Retina (tissue), 1 donor: ENCODE measurements at places on chromosomes 5 and 9.

GRCh38 chr5:172771439-172772111 lies 580 bp upstream of the DUSP1 start:
- DNase-seq, result no peak

GRCh38 chr5:160930406-160930805 lies 78.4 kb upstream of the ATP10B start:
- DNase-seq, result peak; percentile 51

- no peak for DNase-seq
Measured at GRCh38 chr9:107109324-107109723, 173.8 kb upstream of the RAD23B start.

DNA sequence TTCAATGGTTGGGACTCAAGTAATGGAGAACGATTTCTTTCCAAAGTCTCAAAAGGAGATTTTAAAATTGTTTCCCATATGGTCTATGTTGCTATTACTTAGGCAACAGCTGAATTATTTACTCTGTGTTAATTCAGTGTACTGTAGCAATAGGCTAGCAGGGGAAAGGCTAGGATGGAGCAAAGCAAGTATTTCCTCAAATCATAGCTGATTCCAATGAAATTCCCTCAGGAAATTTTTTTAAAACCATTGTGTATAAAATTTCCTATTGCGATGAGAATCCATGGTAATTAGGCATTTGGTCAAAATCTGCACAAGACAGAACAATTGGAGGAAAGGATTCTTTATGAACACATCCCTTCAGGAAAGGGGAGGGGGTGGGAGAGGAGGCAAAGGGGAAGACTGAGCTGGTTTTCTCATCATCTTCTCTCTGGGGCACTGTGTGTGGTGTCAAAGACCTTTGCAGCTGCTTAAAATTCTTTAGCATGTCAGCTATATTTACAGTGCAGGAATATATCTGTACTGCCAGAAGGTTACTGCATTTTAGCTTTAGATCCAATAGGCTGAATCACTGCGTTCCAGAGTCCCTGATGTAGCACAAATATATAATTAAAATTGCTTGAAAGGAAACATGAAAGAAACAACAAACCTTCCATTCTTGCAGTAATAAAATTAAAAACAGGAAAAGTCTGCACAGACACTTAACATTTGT lies 95.3 kb downstream of the ZNF608 start:
- DNase-seq, result no peak

DNA sequence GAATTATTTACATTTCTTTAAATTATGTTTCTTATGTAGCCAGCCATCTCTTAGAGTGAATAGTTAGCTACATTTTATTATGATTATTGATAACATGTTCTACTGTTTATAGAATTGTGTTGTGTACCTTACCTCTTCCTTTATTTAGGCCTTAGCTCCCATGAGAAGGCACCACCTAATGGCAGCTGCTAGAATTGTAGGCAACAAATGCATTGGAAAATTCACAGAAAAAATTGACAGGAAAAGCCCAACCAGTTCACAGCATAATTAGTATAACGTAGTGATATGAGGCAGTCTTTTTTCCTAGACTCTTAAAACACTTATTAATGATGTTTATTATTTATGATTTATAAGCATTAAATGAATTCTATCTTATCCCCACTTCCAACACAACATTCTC lies 175.8 kb downstream of the WDR70 start:
- DNase-seq, result no peak

GRCh38 chr9:78830301-78830700 lies 533.4 kb downstream of the PSAT1 start:
- no peak for DNase-seq

- no peak for DNase-seq
Measured at GRCh38 chr9:18985464-18985951, 47.5 kb downstream of the SAXO1 start.

DNA sequence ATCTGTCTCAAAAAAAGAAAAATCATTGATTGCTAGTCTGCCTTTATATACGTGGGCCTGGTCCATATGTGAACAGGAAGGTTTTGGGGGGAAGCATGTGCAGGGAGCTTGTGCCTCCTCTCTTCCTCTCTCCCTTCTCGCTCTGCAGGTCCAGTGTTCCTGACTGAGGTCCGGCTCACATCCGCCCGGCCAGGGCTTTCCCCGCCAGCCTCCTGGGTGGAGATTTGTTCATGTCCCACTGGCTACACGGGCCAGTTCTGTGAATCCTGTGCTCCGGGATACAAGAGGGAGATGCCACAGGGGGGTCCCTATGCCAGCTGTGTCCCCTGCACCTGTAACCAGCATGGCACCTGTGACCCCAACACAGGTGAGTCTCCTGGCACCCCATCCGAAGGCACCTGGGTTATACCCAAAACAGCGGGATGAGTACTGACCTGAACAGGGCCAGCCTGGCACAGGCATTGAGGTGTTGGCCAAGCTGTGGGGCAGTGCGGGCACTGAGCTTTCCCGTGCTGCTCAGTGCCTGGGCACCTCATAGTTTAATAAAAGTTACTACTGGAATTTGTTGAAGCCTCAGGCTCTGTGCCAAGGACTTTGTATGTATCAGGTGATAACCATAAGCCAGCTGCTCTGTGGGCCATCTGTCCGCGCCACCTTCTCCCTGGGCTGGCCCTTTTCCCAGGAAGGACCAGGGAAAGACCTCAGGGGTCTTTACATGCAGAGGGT lies 39.4 kb upstream of the AIF1L start:
- no peak for DNase-seq

DNA sequence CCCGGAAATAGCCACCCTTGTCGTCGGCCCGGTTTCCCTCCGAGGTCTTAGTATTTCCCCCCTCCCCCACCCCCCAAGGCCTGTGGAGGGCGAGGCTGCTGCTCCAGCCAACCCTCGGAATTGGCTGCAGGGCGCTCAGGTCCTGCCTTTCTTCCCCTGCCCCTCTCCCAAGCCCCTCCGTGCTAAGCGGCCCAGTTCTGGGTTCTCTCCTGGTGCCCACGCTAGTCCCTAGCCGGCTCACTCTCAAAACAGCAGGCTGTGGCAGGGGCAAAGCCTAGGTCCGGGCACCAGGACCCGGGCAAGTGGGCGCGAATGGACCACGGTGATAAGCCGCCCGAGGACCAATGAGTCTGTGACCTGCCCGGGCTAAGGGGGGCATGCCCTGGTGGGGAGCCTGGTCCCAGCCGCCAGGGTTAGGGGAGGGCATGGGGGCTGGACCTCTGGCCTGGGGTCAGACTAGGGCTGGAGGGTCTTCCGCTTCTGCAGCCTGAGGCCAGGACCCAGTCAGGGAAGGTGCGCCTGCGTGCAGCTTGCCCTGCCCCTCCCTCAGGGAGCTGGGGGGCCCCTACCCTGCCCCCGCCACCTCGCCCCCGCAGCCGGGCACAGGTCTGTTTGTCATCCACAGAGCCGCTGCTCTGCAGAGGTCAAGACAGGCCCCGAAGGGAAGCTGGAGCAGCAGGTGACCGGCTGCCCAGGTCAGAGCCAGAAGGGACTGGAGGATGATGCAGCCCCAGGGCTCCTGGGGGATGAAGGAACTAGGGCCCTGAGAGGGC lies 5.0 kb upstream of the IRX4 start:
- no peak for DNase-seq

- no peak for DNase-seq
Measured at GRCh38 chr5:151562019-151562707, 29.0 kb downstream of the FAT2 start.

DNA sequence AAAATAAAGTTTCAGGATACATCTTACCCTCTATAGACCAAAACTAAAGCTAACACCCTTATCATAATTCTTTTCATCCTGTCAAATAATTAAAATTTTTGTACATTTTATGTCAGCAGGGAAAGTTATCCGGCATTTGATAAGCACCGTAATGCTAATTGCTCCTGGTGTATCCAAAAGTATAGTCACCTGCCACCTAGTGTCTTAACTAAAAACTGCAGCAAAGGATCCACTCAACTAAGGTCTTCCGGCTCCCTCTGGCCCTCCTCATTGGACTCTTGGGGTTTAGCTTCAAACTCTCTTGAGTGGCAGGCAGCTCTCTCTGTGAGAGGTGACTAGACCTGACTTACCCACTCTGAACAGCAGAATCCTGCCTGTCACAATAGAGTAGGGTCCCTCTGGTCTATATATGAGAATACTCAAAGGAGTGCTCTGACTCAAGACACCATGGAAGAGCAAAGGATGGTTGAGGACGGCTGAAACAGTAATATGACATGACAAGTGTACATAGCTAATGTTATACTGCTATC lies 60.4 kb upstream of the CAST start:
- peak; percentile 65 for DNase-seq

DNA sequence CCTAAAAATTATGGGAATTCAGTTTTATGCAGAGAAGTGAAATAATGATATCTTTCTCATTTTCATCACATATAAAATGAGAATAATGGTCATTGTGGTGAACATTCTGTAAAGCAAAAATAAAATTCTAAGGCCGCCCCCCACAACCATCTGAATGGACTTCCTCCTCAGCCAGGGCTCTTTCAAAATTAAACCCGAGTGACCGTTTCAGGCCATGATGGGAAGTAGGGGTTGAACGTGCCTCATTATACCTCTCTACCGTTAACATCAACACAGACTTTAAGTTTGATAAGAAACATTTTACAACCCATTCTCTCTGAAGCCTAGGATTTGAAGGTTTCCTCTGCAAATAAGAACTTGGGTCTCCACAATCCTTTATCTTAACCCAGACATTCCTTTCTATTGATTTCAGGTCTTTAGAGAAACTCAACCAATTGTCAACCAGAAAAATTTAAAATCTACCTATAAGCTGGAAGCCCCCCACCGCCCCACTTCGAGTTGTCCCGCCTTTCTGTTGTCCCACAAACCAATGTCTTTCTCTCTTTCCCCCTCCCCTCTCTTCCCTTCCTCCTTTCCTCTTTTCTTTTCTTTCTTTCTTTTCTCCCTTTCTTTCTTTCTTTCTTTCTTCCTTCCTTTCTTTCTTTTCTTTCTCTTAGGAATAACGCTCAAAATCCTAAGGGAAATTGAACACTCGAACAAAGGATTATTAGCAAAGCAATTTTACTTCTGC lies 1.7 kb upstream of the TMCO6 start:
- DNase-seq, result no peak

- no peak for DNase-seq
Measured at GRCh38 chr5:164784230-164784629, 1278.8 kb downstream of the MAT2B start.

DNA sequence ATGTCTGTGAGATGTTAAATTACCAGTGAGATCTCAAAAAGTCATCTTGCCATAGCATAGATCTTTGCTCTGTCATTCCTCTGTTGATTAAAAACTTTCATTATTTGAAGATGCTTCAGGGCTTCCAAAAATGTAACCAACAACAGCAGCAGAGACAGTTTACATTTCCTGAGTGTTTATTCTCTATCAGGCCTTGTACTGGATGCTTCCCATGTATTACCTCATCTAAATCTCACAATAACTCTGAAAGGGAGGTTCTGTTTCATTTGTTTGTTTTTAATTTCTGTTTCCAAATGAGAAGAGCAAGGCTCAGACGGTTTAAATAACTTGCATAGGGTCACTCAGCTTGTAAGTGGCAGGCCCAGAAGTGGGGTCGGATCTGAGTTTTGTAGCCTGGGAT lies 45.2 kb downstream of the MRRF start:
- no peak for DNase-seq

- DNase-seq, result no peak
Measured at GRCh38 chr9:549455-549997, 292.0 kb upstream of the DMRT1 start.

DNA sequence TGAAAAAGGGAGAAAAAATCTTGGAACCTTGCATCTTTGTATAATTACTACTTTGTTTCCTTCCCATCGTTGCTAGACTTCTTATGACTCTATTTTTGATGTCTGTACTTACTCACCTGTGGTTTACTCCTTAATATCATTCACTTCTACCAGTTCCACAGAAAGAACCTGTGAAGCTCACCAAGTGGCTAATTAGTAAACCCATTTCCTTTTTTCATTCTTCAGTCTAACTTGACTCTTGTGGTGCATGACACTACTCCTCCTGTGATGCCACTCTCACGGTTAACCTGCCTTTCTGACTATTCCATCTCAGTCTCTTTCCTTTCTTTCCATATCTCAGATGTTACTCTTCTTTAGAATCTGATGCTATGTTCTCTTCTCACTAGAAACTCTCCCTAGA lies 14.6 kb downstream of the RECK start:
- DNase-seq, result no peak

DNA sequence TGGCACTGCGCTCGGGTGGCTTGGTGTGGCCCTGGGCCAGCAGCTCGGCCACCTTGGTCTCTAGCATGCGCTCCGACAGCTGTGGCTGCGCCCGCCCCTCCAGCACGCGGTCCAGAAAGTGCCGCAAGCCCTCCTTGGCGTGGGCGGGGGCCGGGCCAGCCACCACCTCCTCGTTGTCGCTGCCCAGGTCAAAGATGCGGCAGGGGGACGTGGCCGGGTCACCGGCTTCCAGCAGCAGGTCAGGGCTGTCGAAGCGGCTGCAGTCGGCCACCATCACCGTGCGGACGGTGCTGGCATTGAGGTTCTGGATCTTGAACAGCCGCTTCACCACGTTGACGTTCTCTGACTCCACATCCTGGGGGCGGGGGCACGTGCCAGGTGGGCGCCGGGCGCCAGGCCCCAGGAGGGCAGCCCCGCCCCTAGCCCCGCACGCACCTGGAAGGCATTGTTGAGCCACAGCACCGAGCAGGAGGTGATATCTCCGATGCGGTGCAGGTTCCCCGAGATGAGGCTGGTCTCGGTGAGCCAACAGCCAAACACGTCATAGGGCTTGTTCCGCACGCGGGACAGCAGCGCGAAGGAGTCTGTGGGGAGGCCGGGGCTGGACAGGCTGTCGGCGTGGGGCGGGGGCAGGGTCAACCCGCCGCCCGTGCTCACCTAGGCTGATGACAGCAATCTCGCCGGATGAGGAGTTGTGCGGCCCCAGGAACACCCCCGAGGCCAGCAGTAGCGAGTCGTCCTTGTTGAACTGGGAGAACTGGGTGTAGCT lies 2.2 kb downstream of the FBXW5 start:
- no peak for DNase-seq
